Effector memory CD8-positive, alpha-beta T cell (primary cell): ENCODE measurements at places on chromosomes 12 and 14.

DNA sequence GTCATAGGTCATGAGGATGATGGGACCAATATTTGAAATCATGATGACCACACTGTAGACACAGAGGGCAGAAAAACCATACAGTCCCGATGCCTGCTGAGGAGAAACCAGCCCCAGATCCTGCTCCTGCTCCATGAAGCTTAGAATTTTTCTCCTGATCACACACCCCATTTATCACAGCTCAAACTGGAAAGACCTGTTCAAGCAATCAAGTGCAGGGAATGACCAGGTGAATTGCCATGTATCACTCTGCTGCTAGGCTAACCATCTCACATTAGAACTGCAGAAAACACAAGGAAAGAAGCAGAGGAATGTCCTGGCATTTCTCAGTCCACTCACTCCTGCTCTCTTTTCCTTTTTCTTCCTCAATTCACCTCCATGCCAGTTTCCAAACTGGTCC is 18.1 kb downstream of the MANSC1 start:
- no peak for DNase-seq

GRCh38 chr14:67487937-67488893 is at the start of gene TMEM229B:
TSS of gene TMEM229B (minus strand) at chr14:67488721. CDS start at chr14:67473923, 14,798 bp downstream.
- peak; percentile 65 for DNase-seq

DNA sequence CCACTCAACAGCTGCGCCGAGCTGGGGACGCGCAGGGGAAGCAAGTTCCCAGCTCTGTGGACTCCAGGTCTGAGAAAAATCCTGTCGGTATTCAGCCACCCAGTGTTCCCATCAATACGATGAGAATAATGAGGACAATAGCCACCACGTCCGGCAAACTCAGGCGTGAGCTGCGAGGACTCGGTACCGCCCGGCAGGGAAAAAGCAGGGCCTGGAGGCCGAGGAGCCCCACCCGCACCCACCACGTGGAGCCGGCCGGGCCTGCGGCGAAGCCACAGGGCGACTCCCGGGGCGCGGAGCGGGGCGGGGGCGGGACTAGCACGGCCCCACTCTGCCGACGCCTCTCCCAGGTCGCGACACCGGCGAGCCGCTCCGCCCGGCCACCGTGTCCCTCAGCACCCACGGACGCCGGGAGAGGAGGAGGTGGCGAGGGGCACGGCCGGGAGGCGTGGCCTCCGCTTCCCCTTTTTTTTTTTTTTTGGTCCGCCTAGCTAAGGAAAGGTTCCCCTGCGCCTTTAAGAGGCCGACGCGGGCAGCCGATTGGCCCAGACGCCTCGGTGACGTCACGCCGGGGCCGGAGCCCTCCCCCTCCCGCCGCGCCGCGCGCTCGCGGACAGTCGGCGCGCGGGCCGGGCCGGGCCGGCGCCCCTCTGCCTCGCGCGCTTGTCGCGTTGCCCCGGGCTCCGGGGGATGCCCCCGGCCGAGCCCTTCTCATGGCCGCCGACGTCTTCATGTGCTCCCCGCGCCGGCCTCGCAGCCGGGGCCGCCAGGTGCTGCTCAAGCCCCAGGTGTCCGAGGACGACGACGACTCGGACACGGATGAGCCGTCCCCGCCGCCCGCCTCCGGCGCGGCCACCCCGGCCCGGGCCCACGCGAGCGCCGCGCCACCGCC is at the start of gene MLXIP:
Gene MLXIP, plus strand, starts transcription at position 616 of the 892 bp plus-strand sequence. Its CDS starts 98 bp downstream, at position 714.
- peak; percentile 81 for DNase-seq

DNA sequence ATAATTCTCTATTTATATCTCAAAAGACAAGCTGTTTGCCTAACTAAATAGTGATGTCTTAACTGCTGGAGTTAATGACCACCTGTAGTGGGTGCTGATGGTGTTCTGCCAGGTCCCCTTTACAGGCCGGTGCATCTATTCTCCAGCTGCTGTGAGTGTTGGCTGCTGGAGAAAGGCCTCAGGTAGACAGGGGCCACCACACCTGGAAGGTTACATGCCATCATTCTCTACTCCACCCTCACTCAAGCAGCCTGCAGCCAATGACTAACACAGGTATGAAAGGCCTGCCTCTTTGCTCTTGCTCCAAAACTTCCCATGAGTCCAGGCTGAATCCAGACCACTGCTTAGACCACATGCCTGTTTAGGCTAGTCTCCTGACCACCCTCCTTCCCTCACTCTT is 73.9 kb downstream of the RPS6KA5 start:
- no peak for DNase-seq

DNA sequence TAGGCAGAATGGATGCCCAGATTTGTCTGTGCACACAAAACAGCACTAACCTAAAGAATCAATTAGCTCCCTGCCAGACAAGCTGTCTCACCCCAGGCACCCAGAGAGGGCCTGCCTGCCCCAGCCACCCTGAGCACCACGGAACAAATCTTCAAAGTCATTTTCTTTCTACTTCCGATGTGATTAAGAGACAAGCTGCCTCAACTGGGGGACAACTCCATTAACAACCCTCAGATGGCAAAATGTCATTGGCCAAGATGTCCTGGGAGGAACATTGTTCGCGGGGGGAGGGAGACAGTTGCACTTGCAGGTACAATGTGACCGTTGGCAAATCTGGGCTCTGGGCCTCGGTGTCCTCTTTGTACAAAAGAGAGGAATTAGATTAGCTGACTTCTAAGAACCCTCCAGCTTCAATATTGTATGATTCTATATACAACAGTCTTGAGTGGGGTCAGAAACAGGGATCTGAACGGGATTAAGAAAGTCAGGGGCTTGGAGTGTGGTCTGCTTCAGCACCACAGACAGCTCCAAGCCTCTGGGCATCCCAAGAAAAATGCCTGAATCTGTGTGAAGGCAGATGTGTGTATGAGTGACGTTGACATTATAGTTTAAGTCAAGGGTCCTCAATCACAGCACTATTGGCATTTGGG is 42.8 kb upstream of the CMKLR1 start:
- DNase-seq: no peak

DNA sequence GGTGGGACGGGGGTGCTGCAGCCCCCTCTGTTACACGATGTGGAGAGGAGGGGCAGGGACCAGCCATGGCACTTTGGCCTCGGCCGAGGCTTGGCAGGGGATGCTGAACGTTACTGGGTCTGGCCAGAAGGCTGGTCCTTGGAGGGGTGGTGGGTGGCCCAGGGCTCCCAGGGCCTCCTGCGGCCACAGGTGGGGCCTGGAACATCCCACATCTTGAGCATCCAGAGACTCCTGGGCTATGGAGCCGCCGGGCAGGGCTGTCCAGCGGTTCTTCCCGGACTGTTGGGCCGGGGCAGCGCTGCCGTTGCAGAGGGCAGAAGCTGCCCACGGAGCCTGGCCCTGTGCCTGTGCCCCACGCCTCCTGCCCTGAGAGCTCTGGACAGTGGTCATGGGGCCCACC is 15.9 kb downstream of the KIF26A start:
- DNase-seq: no peak

- no peak for DNase-seq
Measured at GRCh38 chr14:75005357-75005756, 2.6 kb downstream of the EIF2B2 start.

DNA sequence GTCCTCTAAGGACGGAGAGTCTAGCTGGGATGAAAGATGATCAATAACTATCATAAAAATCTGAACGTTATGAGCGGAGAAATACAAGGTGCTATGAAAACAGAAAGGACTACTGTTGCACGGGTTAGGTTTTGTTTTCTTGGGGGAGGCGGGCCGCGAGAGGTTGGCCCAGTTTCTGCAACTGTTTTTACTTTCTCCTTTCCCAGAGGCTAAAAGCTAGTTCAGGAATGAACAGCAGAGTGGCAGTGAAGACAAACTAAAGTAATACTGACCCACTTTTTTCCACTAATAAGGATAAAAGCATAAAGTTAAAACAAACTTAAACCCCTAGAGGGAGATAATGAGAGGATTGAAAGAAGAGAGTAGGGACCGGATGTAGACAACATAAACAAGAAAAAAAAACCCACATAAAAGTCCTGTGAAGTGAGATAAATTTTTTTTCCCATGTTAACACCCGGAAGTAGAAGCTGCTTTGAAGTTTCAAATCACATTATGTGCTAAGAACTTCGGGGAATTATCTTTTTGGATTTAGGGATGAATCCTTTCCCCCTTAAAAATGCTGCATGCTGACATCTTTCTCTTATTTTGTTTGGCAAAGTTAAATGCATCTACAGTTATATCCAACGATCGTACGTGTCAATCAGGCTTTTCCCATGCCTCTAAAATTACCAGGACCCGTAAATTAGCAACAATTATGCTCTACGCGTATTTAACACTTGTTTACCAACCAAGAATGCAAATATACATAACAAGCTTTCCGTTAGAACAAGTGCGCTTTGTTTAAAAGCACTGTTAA is 1.0 kb upstream of the CDK17 start:
- peak; percentile 27 for DNase-seq

DNA sequence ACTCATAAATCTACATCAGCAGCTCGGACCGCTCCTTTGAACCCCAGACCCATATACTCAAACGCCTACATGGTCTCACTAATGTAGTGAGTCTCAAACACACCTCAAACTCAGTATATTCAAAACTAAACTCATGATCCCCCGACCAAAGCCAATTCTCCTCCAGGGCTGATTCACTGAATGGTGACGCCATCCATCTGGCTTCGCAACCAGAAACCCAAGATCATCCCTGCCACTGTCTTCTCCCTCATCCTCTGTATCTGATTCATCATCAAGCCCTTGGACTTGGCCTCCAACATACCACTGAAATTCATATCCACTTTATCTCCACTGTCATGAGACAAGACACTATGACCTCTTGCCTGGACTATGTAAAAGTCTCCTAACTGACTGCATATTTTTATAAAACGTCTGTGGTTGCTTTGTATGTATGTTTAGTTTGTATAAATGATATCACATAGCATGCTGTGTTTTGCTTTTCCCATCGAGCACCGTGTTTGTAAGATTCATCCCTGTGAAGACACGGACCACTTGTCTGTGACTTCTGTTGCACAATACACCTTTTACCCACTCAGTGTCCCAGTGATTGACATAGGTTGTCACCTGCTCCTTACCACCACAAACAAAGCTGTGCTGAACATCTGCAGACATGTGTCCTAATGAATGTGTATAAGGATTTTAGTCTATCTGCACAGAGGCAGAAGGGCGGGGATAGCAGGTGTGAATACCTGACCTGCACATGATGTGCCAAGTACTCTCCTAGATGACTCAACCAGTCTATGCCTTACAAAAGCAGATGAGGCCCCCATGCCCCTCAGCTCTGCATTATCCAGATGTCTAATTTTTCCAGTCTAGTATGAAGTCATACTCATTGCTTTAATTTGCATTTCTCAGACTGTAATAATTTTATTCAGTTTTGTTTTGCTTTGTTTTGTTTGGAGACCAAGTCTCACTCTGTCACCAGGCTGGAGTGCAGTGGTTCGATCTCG is 76.9 kb downstream of the VWF start:
- no peak for DNase-seq

DNA sequence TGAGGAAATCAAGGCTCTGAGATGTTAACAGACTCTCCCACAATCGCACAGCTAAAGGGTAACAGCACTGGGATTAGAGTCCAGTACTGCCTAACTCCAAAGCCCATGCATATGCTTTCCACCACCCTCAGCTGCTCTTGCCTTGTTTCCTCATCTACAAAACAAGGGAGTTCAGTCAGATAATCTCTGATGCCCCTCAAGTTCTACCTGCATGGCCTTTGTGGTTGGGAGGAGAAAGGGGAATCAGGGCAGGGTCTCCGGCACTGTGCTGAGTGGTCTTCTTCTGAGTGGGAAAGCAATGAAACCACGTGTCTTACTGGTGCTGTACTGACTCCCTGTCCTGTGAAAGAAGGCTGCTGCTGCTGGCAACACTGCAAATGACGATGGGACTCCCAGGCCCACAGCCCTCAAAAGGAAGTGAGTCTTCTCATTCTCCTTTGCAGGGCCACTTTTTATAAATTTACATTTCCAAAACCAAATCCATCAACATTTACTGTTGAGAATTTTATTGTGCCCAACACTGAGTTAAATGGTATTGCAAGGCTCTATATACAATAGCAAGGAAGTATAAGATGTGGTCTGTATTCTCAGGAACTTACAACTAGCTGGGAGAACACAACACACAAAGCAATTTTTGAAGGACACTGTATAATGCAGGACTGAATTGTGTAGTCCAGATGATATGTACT is 19.7 kb upstream of the DUSP16 start:
- DNase-seq: no peak

GRCh38 chr14:21322716-21323115 is 42.8 kb downstream of the RPGRIP1 start:
- DNase-seq: no peak

DNA sequence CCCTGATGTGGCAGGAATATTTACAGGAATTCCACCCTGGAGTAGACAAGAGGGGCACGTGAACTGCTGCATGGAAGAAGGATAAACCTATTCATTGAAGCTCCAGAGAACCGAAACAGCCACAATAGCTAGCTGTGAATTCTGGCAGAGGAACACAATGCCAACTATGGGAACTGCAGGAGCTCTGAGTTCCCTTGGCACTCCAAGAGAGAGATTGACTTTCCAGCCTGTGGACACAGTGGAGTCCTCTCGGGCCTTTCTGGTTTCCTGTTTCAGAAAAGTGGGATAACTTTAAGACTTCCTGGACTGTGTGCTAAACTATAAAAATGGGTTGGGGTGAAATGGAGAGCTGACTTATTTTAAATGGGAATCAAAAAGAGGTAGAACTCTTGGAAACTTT is 11.9 kb downstream of the CACNA2D4 start:
- no peak for DNase-seq

GRCh38 chr14:55756557-55756956 is 176.6 kb downstream of the KTN1 start:
- no peak for DNase-seq

DNA sequence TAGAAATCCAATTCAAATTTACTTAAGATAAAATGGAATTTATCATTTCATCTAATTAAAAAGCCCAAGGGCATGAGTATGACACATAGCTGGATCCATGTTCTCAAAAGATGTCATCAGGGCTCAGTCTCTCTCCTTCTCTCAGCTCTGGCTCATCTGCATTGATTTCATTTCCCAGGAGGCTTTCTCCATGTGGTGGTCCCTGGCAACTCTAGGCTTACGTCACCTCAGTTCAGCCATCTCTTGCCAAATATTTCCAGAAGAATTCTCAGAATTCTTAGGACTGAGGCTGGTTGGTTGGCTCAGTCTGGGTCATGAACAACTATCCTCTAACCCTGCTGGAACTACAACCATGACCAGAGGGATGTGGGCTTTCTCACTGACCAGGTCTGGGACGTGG is 65.3 kb downstream of the FOS start:
- no peak for DNase-seq

- no peak for DNase-seq
Measured at GRCh38 chr12:1812650-1813302, 7.6 kb upstream of the LRTM2 start.

DNA sequence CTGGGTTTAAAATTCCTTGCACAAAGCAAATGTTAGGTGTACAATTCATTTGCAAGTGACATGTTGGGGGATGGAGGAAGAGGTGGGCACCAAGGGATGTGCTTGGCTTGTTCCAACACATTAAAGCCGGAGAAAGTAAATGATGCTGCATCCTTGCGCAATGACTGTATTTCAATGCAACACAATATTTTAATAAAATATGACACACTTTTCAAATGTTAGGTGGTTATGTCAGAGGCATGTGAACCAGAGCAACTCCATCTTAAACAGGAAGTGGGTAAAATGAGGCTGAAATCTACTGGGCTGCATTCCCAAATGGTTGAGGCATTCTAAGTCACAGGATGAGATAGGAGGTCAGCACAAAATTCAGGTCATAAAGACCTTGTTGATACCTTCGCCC is 53.6 kb upstream of the ARHGAP5 start:
- DNase-seq: no peak
